ENCODE measurements at places on chromosomes 2 and 18.

DNA sequence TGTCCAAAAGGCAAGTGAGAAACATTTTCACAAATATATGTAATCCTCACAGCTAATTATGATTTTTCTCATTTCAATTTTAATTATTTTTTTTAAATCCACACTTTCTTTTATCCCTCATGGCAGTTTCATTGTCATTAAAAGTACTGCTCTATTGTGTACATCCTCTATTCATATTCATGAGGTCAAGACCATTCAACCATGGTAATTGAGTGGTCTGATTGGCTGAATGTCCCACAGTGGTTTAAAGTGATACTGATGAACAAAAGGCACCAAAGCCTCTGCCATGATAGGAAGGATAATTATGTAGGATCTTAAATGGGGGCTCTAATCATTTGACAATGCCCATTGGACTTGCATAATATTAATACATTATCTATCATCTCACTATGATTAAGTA is 108.4 kb upstream of the EPHA4 start:
- no peak for DNase-seq
- H3K4me3 ChIP-seq: no peak overlapping the region
- H3K4me1 ChIP-seq: no peaks in the 10 kb centered on the region
- H3K27me3 ChIP-seq: no peaks in the 10 kb centered on the region

GRCh38 chr2:231139796-231140195 is 15.0 kb upstream of the HTR2B start:
- no peak overlapping the region for H3K4me3 ChIP-seq
- no peak for DNase-seq
- H3K36me3 ChIP-seq: no peaks in the 10 kb centered on the region
- H3K27ac ChIP-seq: no peak overlapping the region
- no peaks in the 10 kb centered on the region for H3K27me3 ChIP-seq

DNA sequence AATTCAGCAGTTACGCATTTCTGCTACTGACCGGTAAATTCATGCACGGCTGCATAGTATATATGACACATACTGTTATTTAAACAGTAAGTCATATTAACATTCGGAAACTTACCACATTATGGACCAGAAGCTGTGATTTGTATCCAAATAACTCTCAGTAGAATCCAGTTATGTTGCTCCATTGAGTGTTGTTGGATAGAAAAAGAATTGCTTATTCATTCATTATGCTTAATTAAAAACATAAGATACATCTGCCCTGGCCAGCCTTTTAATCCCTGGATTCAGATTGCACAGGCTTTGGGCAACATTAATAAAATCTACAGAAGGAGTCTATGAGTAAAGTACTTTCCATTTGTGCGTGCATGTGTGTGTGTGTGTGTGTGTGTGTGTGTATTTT is 111.3 kb downstream of the CPS1 start:
- no peak for DNase-seq
- no peak overlapping the region for H3K4me3 ChIP-seq
- H3K36me3 ChIP-seq: no peaks in the 10 kb centered on the region
- no peaks in the 10 kb centered on the region for H3K27me3 ChIP-seq

GRCh38 chr18:13823707-13824395 is at the start of gene MC5R:
MC5R (plus strand) TSS chr18:13824149; CDS start chr18:13825766, 1,617 bp downstream.
- no peak within 1 kb of the TSS for H3K27ac ChIP-seq
- H3K27me3 ChIP-seq: no peaks in the 10 kb centered on the region

- H3K36me3 ChIP-seq: no peaks in the 10 kb centered on the region
- no peaks in the 10 kb centered on the region for H3K4me1 ChIP-seq
- DNase-seq: no peak
- H3K27me3 ChIP-seq: no peaks in the 10 kb centered on the region
- H3K27ac ChIP-seq: no peak overlapping the region
These were observed 36.0 kb downstream of the CDK15 start for GRCh38 chr2:201842131-201842860.

GRCh38 chr18:37524139-37524497 is 41.5 kb downstream of the CELF4 start:
- H3K27me3 ChIP-seq: no peaks in the 10 kb centered on the region
- peak overlapping the region; percentile 47 for H3K4me3 ChIP-seq
- H3K27ac ChIP-seq: no peak overlapping the region
- no peaks in the 10 kb centered on the region for H3K4me1 ChIP-seq

DNA sequence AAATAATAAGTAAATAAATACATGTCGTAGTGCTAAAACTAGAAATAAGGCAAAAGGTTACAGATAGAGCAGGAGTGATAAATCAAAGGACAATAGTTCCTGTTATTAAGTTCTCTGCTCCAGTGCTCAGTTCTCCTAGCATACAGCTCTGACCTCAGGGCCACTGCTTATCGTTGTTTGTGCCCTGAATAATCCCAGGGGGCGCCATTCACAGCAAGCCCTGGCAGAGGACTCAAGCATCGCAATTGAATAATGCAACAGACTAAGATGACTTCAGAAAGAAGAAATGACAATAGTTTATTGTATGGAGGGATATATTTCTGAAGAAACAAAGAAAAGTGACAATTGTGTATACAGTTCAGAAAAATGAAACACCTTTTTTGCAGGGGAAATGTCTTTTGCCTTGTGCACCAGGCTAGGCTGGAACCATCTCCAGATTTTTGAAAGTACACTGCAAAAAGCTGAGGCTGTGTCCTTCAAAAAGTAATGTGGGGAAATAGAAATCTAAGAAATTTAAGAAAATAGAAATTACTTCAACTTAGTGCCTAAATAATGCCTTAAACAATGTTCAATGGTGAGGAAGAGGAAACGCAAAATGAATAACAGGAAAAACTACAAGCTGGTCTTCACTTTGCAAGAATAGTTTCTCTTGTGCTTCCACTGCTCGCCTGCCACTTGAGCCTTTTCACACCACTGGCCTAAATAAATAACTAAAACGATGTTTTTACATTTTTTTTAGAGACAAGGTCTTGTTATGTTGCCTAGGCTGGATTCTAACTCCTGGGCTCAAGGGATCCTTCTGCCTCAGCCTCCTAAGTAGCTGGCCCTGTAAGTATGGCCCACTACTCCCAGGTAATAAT is 19.0 kb upstream of the CCNYL1 start:
- H3K27me3 ChIP-seq: no peaks in the 10 kb centered on the region
- H3K27ac ChIP-seq: no peak overlapping the region
- H3K36me3 ChIP-seq: no peaks in the 10 kb centered on the region
- no peaks in the 10 kb centered on the region for H3K4me1 ChIP-seq
- H3K4me3 ChIP-seq: no peak overlapping the region
- DNase-seq: no peak

- H3K36me3 ChIP-seq: no peaks in the 10 kb centered on the region
- H3K27me3 ChIP-seq: no peaks in the 10 kb centered on the region
- H3K4me3 ChIP-seq: no peak overlapping the region
- no peak for DNase-seq
- no peak overlapping the region for H3K27ac ChIP-seq
These were observed 128.7 kb downstream of the CAPN13 start for GRCh38 chr2:30678410-30679137.

GRCh38 chr2:58557176-58557575 is 316.1 kb upstream of the FANCL start:
- H3K36me3 ChIP-seq: no peaks in the 10 kb centered on the region
- no peaks in the 10 kb centered on the region for H3K4me1 ChIP-seq
- no peaks in the 10 kb centered on the region for H3K27me3 ChIP-seq
- H3K4me3 ChIP-seq: no peak overlapping the region

- H3K4me3 ChIP-seq: no peak overlapping the region
- no peak for DNase-seq
- no peaks in the 10 kb centered on the region for H3K27me3 ChIP-seq
- H3K4me1 ChIP-seq: no peaks in the 10 kb centered on the region
These were observed 11.9 kb upstream of the IGFBP2 start for GRCh38 chr2:216621292-216621691.

- H3K36me3 ChIP-seq: no peaks in the 10 kb centered on the region
- H3K27me3 ChIP-seq: no peaks in the 10 kb centered on the region
- no peaks in the 10 kb centered on the region for H3K4me1 ChIP-seq
- H3K27ac ChIP-seq: peak overlapping the region; percentile 75
These were observed 92.2 kb downstream of the STPG4 start for GRCh38 chr2:47062681-47063537.

DNA sequence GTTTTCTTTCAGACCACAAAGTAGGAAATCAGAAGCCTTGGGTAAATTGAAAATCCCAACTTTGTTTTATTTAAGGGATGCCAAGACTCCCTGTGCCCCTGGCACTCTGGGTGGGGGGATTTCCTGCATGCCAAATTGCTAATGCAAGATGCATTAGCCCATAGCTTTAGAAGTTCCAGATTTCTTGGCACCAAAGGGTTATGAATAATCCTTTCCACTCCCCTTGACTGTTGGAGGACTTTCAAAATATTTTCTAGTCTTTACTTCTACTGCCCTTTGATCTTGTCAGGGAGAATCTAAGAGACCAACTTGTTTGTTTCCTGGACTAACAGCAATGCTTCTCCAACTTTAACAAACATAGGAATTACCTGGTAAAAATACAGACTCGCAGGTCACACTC is 81.8 kb upstream of the TGIF1 start:
- H3K27ac ChIP-seq: peak overlapping the region; percentile 85
- no peak overlapping the region for H3K4me3 ChIP-seq
- no peaks in the 10 kb centered on the region for H3K27me3 ChIP-seq
- no peaks in the 10 kb centered on the region for H3K36me3 ChIP-seq
- H3K4me1 ChIP-seq: no peaks in the 10 kb centered on the region
- DNase-seq: no peak

DNA sequence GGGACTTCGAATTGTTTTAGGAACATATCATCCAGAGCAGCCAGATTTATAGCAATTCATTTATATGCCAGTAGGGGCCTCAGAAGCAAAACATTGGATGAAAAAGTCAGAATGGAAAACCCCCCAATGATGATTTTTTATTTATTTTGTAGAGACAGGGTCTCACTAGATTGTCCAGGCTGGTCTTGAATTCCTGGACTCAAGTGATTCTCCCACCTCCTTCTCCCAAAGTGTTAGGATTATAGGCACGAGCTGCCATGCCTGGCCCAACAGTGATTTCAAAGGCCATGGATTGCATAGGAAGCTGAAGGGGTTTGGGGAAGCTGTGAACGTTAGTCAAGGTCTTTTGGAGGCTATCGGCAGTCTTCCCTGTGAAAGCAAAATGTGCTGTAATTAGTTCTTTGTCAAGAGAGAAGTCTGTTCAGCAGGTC is 21.9 kb upstream of the MCFD2 start:
- no peaks in the 10 kb centered on the region for H3K4me1 ChIP-seq
- no peak for DNase-seq
- H3K27me3 ChIP-seq: no peaks in the 10 kb centered on the region
- no peak overlapping the region for H3K27ac ChIP-seq
- no peak overlapping the region for H3K4me3 ChIP-seq

Measured in breast epithelium (tissue), 4 donors.